Activated naive CD8-positive, alpha-beta T cell treated with anti-CD3 and anti-CD28 coated beads for 36 hours (primary cell): ENCODE measurements at places on chromosomes 1 and 21.

- H3K27me3 ChIP-seq = peaks cover 11% of the 10 kb centered on the region
- H3K4me1 ChIP-seq = no peaks in the 10 kb centered on the region
- no peak overlapping the region for H3K4me3 ChIP-seq
These were observed 47.3 kb upstream of the SSX2IP start for GRCh38 chr1:84737590-84737989.

DNA sequence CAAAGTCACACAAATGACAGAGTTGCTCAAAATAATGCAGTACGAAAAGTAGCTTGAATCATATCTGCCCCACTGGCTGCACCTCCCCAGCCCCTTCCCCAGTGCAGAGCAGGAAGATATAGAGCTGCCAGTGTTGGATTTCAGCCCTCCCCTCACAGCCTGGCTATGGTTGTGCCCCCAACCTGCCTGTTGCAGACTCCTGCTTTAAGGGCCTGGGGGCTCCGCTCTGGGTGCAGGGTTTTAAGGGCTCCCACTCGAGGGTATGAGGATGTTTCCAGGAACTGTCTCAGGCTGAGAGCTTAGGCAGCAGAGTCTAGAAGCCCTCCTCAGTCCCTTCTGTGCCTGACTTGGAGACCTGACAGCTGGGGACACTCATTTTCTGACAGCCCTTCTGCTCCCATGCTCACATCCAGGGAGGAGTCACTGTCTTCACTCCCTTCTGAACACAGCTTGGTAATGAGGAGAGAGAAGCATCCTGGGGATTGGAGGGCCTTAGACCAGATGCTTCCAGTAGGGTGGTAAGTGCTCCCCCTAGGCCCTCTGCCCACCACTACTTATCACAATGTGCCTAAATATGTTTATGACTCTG, 4.6 kb downstream of the S100A9 start:
- no peak overlapping the region for H3K27ac ChIP-seq
- H3K4me1 ChIP-seq = peaks cover 4% of the 10 kb centered on the region
- no peak overlapping the region for H3K4me3 ChIP-seq
- H3K27me3 ChIP-seq = peaks cover 10% of the 10 kb centered on the region
- DNase-seq = no peak

GRCh38 chr1:245677461-245678240, 522.9 kb downstream of the KIF26B start:
- H3K4me1 ChIP-seq = no peaks in the 10 kb centered on the region
- no peak overlapping the region for H3K27ac ChIP-seq
- no peaks in the 10 kb centered on the region for H3K27me3 ChIP-seq
- no peaks in the 10 kb centered on the region for H3K36me3 ChIP-seq
- H3K4me3 ChIP-seq = no peak overlapping the region

- peaks cover 65% of the 10 kb centered on the region for H3K27me3 ChIP-seq
- no peaks in the 10 kb centered on the region for H3K36me3 ChIP-seq
- no peak overlapping the region for H3K27ac ChIP-seq
These were observed 47.8 kb downstream of the UMODL1 start for GRCh38 chr21:42118901-42119300.

- peaks cover 45% of the 10 kb centered on the region for H3K4me1 ChIP-seq
- peak overlapping the region; percentile 57 for H3K27ac ChIP-seq
- H3K27me3 ChIP-seq = no peaks in the 10 kb centered on the region
- H3K4me3 ChIP-seq = peak overlapping the region; percentile 9
- H3K36me3 ChIP-seq = peaks cover 17% of the 10 kb centered on the region
These were observed 123.2 kb downstream of the PTPRC start for GRCh38 chr1:198761859-198762616.

- H3K4me1 ChIP-seq = peaks cover 2% of the 10 kb centered on the region
- peaks cover 35% of the 10 kb centered on the region for H3K27me3 ChIP-seq
- peaks cover 2% of the 10 kb centered on the region for H3K36me3 ChIP-seq
- H3K27ac ChIP-seq = no peak overlapping the region
- no peak overlapping the region for H3K4me3 ChIP-seq
These were observed 133.1 kb downstream of the CAMTA1 start for GRCh38 chr1:6918186-6918924.

GRCh38 chr1:19785660-19786059, 14.1 kb downstream of the TMCO4 start:
- no peak overlapping the region for H3K27ac ChIP-seq
- H3K4me3 ChIP-seq = no peak overlapping the region
- peaks cover 3% of the 10 kb centered on the region for H3K4me1 ChIP-seq
- H3K36me3 ChIP-seq = peaks cover 18% of the 10 kb centered on the region
- H3K27me3 ChIP-seq = no peaks in the 10 kb centered on the region
